ENCODE measurements at places on chromosomes 16 and 17. TPM values are rescaled to one million over a fixed set of nuclear protein-coding genes. Genes with fewer than 3 reads are reported as not detected.

DNA sequence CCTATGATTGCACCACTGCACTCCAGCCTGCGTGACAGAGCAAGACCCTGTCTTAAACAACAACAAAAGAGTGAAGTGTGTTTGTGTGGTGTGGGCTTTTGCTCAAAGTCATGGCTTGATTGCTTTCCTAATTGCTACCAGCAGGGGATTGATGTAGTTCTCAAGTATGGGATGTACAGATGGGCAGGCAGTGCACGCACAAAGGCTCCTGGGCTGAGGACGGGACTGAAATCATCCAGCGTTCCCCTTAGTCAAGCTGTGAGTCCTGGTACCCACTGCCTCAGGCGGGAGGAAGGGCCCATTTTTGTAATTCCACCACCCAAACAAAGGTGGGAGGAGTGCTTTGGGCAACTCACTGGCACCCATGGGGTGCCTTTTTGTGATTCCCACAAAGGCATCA lies 47.3 kb downstream of the GDE1 start:
- H3K27me3 ChIP-seq, result no peaks in the 10 kb centered on the region
- no peaks in the 10 kb centered on the region for H3K36me3 ChIP-seq
- no peak overlapping the region for H3K4me3 ChIP-seq
- no peak overlapping the region for H3K27ac ChIP-seq
- no peaks in the 10 kb centered on the region for H3K4me1 ChIP-seq

DNA sequence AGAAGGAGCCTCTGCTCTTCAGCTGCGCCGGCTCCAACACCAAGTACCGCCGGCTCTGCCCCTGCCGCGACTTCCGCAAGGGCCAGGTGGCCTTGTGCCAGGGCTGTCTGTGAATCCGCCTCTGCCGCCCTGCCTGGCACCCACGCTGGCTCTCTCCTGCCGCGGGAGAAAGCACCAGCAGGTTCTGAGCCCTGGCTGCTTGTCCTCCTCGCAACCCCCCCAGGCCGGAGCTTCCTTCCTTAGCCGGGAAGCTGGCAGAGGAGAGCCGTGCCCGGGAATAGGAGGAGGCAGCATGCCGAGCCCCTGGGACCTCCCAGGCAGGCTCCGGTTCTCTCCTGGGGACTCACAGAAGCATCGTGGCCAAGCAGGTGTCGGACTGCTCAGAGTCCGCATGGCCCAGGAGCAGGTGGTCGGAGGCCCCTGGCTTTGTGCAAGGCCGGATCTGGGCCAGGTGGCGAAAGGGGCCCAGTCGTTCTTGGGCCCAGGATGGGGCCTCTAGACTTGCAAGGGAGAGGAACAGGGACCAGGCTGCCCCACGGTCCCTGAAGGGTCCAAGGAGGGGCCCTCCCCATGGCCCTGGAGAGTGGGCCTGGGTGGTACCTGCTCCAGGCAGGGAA lies 80.6 kb downstream of the MGAT5B start:
- H3K4me3 ChIP-seq, result no peak overlapping the region
- no peak overlapping the region for H3K27ac ChIP-seq

GRCh38 chr17:48527547-48527932 lies 3.3 kb downstream of the HOXB1 start:
- no peaks in the 10 kb centered on the region for H3K36me3 ChIP-seq
- H3K27me3 ChIP-seq, result no peaks in the 10 kb centered on the region
- H3K27ac ChIP-seq, result peak overlapping the region; percentile 44
- no peaks in the 10 kb centered on the region for H3K4me1 ChIP-seq
- peak overlapping the region; percentile 27 for H3K4me3 ChIP-seq
- DNase-seq, result no peak

DNA sequence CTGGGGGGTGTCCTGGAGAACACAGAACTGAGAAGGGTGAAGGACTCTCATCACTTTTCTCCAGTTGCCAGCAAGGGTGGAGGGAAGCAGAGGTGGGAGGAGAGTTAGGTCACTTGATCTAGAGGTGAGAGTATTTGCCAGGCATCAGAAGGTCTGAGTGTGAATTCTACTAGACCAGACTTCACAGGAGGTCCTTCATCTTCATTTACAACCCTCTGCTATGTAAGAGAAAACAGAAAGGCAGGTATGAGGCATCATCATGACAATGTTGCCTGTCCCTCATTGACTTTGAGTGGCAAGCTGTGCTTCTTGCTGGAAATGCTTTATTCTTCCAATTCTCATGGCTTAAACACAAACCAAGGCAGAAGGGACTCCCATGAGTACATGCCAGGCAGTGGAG lies 45.9 kb upstream of the B4GALNT2 start:
- H3K36me3 ChIP-seq, result no peaks in the 10 kb centered on the region
- DNase-seq, result no peak
- no peaks in the 10 kb centered on the region for H3K4me1 ChIP-seq
- H3K27me3 ChIP-seq, result peaks cover 13% of the 10 kb centered on the region
- no peak overlapping the region for H3K4me3 ChIP-seq

DNA sequence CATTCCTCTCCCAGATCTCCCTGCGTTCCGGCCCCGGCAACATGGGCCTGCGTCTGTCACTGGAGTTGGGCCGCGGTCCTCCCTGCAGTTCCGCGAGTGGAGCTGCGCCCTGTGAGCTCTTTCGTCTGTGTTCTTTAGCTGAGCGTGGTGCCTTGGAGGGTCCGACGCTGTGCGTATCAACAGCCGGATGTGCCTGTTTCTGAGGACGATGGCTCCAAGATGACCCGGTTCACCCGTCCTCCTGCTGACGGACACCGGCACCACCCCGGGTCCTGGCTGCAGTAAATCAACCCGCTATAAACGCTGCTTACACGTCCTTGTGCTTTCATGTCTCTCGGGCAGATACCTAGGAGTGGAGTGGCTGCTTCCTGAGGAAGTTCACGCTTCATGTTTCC lies 44.8 kb upstream of the GNG13 start:
- no peak for DNase-seq
- H3K4me3 ChIP-seq, result no peak overlapping the region
- no peaks in the 10 kb centered on the region for H3K36me3 ChIP-seq
- H3K4me1 ChIP-seq, result no peaks in the 10 kb centered on the region
- peaks cover 8% of the 10 kb centered on the region for H3K27me3 ChIP-seq

DNA sequence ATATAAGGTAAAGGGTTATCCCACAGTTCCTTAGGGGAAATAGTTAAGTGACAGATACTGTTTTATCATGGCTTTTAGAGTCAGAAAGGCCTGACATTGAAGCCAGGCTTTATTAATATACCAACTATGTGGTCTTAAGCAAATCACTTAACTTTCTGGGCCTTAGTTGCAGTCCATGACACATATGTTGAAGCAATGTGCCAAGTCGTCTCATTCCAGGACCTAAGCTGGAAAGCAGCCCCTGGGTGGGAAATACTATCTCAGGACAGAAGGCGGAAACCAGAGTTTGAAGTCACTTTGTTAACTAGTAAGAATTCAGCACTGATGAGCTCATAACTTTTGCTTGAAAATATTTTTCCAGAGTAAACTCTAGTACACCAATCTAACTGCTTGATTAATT lies 80.0 kb downstream of the USP32 start:
- H3K4me1 ChIP-seq, result peaks cover 6% of the 10 kb centered on the region
- no peaks in the 10 kb centered on the region for H3K36me3 ChIP-seq
- no peak overlapping the region for H3K27ac ChIP-seq

DNA sequence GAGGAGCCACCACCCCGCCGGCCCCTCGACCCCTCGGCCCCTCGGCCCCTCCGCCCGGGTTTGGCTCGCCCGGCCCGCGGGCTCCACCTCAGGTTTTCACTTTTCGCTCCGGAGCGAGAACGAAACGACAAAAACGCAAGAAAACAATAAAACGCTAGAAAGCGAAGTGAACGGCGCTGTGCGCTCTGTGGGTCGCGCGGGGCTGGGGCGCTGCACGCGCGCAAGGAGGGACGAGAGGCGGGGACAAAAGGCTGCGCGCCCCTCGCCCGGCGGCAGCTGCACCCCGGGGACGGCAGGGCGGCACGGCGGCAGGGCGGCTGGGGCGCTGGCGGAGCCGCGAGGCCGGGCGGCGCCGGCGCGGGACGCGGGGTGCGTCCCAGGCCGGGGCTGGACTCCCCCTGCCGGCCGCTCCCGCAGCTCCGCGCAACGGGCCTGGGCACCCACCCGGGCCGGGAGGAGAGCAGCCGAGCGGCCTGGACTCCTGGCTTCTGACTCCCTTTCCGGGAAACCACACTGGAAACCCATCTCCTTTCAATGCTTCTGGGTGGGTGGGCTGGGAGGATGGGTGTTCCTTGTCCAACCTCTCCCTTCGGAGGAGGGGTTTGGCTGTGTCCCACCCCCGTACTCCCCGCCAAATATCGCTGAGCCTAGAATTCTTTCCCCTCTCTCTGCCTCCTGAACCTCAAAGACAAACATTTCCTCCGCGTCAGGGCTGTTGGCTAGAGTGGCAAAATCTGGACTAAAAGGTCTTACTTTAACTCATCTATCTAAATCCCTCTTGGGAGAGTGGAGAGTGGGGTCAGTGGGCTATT lies 9.9 kb downstream of the TBX2 start:
- H3K4me3 ChIP-seq, result peak overlapping the region; percentile 21
- H3K4me1 ChIP-seq, result peaks cover 60% of the 10 kb centered on the region
- no peaks in the 10 kb centered on the region for H3K36me3 ChIP-seq

DNA sequence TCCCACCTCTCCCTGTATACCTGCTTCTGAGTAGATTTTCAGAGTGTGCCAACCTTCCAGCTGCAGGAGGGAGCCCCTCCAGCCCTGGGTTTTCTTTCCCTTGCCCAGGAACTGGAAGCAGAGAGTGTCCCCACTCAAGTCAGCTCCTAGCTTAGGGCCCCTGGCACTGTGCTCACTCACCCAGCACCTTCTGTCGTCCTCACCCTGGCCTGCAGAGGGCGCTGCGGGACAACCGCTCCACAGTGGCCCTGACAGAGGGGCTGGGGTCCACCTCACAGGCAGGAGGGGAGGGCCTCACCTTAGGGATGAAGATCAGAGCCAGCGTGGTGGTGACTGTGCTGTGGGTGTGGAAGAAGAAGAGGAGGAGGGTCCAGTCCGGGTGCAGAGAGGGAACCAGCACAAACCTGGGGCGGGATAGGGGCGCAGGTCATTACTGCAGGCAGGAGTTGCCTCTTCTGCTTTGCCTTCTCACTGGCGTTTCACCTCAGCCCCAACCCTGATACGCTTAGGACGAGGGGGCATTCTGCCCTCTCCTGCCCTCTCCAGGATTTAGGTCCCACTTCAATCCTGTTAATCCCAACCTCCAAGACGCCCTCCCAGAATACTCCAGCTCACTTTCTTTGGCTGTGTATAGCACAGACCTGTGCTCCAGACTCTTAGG lies 10.0 kb downstream of the GPR179 start:
- H3K27me3 ChIP-seq, result no peaks in the 10 kb centered on the region
- no peaks in the 10 kb centered on the region for H3K36me3 ChIP-seq
- DNase-seq, result no peak
- H3K4me3 ChIP-seq, result no peak overlapping the region
- no peak overlapping the region for H3K27ac ChIP-seq

DNA sequence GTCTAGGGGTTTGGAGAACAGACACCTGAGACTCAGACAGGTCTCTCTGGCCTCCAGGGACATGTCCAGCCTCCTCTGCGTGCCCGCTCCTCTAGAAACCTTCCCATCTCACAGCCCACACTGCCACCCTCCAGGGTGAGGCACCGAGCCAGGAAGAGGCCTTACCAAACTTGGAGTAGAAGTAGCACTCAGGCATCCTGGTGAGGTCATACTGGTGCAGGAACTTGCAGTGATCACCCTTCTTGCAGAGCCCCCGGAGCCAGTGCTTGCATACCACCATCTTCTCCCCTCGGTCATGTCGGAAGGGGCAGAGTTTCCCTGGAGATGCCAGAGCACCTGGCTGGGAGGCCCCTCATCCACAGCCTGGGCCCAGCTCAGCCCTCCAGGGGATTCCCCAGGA lies 4.2 kb downstream of the CPSF4L start:
- peak overlapping the region; percentile 47 for H3K27ac ChIP-seq
- DNase-seq, result peak; percentile 86
- no peaks in the 10 kb centered on the region for H3K27me3 ChIP-seq
- H3K4me1 ChIP-seq, result no peaks in the 10 kb centered on the region
- H3K4me3 ChIP-seq, result no peak overlapping the region
- H3K36me3 ChIP-seq, result no peaks in the 10 kb centered on the region

DNA sequence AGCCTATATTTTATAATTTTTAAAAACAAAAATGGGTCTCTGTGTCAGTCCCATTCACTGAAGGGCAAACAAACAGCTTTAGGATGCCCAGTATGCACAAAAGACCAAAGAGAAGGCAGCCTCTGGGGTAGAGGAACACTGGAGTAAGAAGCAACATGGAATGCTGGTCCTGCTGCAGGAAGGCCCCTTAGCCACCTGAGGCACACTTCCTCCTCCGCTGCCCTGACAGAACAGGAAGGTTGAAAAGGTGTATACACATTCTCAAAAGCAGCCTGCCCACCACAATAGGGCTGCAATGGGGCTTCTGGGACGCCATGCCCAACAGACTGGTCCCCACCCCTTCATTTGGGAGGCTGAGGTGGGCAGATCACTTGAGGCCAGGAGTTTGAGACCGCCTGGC lies 19.5 kb downstream of the TOM1L2 start:
- H3K27ac ChIP-seq, result no peak overlapping the region
- H3K4me3 ChIP-seq, result no peak overlapping the region
- peaks cover 20% of the 10 kb centered on the region for H3K4me1 ChIP-seq
- H3K36me3 ChIP-seq, result no peaks in the 10 kb centered on the region
- no peaks in the 10 kb centered on the region for H3K27me3 ChIP-seq

KDM6B gene
- 7.8 TPM for total RNA-seq

DNA sequence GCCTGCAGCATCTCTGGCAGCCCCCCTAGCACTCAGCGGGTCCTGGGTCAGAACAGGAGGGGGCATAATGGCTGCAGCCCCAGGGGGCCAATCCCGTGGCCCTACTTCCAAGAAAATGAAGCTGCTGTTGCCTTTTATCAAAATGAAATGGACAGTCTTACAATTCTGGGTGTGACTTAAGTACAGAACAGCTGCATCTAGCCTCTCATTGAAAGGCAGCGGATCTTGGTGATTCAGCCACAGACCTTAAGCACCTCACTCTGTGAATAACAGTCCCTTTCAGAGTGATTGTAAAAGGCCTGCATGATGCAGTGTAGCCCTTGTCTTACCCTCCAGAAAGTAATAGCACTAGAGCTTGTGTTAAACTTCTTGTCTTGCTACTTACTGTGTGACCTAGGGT lies 11.5 kb upstream of the UMOD start:
- no peaks in the 10 kb centered on the region for H3K36me3 ChIP-seq
- DNase-seq, result no peak
- no peak overlapping the region for H3K4me3 ChIP-seq
- no peaks in the 10 kb centered on the region for H3K4me1 ChIP-seq
- no peak overlapping the region for H3K27ac ChIP-seq
- no peaks in the 10 kb centered on the region for H3K27me3 ChIP-seq

DNA sequence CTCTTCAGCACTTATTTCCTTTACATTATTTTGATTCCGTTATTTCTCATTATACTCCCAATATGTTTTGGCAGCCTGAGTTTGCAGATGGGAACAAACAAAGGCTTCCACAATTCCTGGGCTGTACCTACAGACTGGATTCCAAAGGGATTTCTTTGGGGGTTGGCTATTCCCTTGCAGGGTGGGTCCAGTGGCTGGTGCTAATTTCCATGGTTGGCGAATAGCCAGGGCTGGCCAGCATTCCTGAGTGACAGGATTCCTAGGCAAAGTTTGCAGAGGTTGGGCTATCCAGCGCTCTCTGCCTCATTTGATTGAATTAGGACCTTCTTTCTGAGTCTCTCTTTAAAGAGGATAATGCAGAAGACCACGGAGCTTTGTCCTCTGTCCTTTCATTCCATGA lies 207.4 kb downstream of the MAF start:
- H3K36me3 ChIP-seq, result no peaks in the 10 kb centered on the region
- no peaks in the 10 kb centered on the region for H3K27me3 ChIP-seq
- no peaks in the 10 kb centered on the region for H3K4me1 ChIP-seq
- no peak overlapping the region for H3K4me3 ChIP-seq

ZG16 gene
- total RNA-seq, result 1.4 TPM

ICAM2 gene
- 31.3 TPM for total RNA-seq

GRCh38 chr17:76540381-76541300 lies 797 bp downstream of the PRCD start:
- H3K27ac ChIP-seq, result peak overlapping the region; percentile 66
- no peaks in the 10 kb centered on the region for H3K36me3 ChIP-seq
- DNase-seq, result peak; percentile 98

- DNase-seq, result no peak
- H3K36me3 ChIP-seq, result peaks cover 37% of the 10 kb centered on the region
- H3K27me3 ChIP-seq, result no peaks in the 10 kb centered on the region
- no peak overlapping the region for H3K27ac ChIP-seq
Observed at GRCh38 chr16:22324787-22325597, 27.8 kb downstream of the POLR3E start.
